Right ventricle myocardium inferior (tissue), 1 donor: ENCODE measurements at places on chromosomes 11 and 22.

GRCh38 chr22:17797721-17798559 lies 23.7 kb upstream of the BID start:
- DNase-seq: no peak

- DNase-seq: no peak
Observed at GRCh38 chr22:36237462-36238372, 1.6 kb downstream of the APOL2 start.

GRCh38 chr22:45991098-45991497 lies 14.1 kb upstream of the WNT7B start:
- no peak for DNase-seq

DNA sequence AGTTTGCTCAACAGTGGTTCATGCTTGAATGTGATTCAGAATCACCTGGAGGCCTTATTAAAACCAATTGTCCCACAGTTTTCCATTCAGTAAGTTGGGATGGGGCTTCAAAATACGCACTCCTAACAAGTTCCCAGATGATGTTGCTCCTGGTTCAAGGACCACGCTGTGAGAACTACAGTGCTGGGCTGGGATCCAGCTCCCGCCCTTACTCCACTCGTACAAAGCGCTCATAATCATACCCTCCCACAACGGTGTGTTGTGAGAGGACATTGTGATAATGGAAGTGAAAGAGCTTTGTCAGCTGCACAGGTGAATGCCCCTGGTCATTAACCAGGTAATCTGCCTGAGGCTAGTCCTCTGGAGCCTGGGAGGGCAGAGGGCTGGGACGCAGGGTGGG lies 1.3 kb upstream of the CD82 start:
- DNase-seq: no peak

- no peak for DNase-seq
Observed at GRCh38 chr11:68351450-68352275, 39.3 kb downstream of the LRP5 start.

DNA sequence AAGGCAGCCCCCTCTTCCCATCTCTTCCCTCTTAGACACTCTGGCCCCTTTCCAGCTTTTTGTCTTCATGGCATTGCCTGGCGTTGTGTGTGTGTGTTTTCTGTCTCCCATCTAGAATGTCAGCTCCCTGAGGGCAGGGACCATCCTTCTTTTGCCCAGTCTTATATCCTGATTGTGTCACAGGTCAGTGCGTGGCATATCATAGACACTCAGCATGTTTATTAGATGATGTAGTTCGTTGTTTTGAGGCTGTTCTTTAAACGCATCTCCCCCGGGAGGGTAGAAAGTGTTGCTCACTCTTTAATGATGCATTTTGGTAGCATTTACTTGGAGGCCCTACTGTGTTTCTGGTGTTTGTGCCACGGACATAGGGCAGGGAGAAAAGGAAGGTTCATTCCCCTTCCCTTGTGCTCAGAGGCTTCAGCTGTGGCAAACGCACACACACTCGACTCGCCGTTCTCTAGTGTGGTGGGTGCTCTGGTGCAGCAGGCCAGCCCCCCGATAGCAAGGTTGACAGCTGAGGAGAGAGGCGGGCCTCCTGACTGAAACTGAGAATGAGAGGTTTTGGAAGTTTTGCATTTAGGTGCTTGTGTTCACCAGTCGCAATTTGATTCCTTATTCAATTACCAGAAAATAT lies 60.2 kb downstream of the TNRC6B start:
- DNase-seq: no peak

GRCh38 chr11:33703788-33704187 lies 3.2 kb upstream of the C11orf91 start:
- DNase-seq: no peak

DNA sequence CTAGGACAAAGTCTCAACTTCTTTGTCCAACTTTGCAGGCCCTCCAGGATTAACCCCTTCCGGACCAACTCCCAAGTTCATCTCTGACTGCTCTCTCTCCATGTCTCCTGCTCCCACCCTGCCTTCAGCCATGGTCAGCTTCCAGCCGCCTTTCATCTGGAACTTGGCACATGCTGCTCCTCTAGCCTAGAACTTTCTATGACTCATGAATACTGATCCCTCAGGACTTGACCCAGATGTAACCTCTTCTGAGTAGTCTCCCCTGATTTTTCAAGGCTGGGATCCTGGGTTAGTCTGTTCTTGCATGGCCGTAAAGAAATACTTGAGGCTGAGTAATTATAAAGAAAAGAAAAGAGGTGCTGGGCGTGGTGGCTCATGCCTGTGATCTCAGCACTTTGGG lies 5.2 kb upstream of the SLC15A3 start:
- DNase-seq: no peak

- no peak for DNase-seq
Observed at GRCh38 chr11:774873-775592, 2.3 kb downstream of the GATD1 start.

GRCh38 chr11:64750361-64751054 lies 6.6 kb upstream of the RASGRP2 start:
- peak; percentile 34 for DNase-seq

DNA sequence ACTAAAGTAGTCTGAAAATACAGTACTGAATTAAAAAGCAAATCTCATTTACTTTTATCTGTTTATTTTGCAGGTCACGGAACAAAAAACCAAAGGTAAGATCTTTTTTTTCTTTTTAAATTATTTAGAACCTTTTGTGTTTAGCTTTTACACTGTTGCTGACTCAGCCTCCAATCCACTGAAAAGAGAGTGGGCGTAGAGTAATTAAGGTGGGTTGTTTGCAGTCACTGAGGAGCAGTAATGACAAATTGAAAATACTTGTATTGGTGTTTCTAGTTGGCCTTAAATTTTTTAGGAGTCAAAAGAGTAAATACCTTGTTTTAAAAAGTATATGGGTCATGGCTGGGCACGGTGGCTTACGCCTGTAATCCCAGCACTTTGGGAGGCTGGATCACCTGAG lies 73.4 kb downstream of the TNRC6B start:
- no peak for DNase-seq

- peak; percentile 32 for DNase-seq
Observed at GRCh38 chr22:46377525-46378425, 42.3 kb downstream of the TRMU start.

DNA sequence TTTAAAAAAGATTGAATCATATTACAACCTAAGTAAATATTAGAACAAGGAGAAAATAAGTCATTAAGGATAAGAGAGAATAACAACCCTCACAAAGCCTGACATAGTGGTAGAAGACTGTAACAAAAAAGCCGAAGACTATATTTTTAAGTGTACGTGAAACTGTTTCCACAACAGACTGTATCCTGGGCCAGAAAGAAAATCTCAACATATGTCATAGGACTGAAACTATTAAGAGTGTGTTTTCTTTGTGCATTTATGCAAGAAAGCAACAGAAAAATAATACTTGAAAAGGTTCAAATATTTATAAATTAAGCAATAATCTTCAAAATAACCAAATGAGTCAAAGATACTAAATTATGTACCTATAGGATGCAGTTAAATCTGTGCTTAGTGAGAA lies 309.8 kb downstream of the CASP12 start:
- DNase-seq: no peak

- DNase-seq: no peak
Observed at GRCh38 chr22:46846150-46846831, 83.8 kb downstream of the TBC1D22A start.

- no peak for DNase-seq
Observed at GRCh38 chr11:17473071-17473744, 3.4 kb downstream of the ABCC8 start.

DNA sequence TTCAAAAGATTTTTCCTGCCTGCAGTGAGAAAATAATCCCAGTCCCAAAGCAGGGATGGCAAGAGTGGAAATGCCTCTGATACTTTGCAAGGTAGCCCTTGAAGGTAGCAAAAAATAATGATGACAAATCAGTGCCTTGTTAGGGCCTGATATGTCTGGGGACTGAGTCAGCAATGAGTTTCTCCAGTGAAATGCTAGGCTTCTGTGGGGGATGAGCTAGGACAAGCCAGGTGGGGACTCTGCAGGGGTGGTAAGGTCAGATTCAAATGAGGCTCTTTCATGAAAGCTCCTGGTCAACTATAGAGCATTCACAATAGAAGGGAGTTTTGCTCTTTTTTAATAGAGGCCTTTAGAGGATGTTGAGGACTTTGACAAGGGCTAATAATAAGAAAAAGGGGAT lies 77.7 kb downstream of the ME3 start:
- DNase-seq: no peak

DNA sequence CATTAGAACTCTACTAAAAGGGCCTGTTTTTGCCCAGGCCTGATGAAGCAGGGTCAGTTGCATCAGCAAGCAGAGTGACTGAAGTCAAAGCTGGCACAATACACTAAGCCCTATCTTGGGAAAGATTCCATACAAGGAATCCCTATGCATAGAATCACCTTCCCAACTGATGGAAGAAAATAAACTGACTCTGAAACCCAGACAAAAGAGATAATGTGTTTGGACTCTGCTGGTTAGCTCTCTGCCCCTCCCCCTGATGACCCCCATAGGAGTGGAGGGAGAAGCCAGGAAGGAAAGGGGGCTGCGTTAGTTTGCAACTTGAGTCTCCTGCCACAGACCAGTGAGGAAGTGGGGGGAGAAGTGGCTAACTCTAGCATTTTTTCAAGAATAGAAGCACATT lies 32.9 kb downstream of the GALNT18 start:
- no peak for DNase-seq

GRCh38 chr11:121898903-121899302 lies 217.1 kb downstream of the BLID start:
- no peak for DNase-seq

DNA sequence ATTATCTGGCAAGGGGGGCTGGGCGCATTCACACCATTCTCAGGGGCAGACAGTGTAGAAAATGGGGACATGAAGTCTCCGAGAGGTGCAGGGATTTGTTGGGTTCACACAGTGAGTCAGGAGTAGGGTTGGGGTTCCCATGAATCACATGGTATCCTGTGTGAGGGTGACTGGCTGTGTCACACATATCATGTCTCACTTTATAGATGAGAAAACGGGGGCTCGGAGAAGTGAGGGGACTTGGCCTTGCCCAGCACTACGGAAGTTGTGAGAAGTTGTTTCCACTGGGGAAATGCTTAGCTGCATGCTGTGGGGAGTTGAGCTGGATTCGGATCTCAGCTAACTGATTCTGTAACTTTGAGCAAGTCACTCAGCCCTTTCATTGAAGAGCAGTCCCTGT lies 4.2 kb downstream of the GAL3ST3 start:
- no peak for DNase-seq

DNA sequence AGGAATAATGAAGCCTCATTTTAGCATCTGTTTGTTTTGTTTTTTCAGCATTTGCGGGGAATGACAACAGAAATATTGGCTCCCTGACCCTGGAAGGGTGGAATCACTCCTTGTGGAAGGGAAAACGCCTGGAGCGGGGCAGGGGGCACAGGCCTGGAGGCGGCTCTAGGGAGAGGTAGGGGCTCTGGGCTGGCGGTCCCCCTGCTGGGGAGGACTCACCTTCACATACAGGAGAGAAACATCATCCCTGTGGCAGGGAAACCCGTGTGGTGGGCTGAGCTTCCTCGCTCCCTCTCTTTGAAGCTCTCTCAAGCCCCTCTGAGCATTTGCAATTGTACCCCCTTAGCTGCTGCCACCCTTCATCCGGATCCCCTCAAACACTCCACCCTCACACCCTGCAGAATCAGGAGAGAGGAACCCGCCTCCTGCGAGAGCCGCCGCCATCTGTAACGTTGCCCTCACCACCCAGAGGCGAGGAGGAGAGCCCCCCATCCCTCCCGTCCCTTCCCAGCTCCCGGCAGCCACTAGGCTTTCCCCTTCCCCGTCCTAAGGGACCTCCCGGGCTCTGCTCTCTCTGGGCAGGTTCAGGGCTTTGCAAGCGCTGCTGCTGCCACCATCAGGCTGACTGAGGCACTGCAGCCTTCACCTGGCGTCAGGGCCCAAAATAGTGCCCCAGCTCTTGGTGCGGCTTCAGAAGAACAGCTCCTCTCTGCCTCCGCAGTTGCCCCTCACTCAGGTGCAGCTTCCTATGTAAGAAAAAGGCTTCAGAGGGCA lies 10.4 kb downstream of the KIRREL3 start:
- peak; percentile 72 for DNase-seq

- DNase-seq: no peak
Observed at GRCh38 chr11:62496676-62497075, 49.9 kb downstream of the AHNAK start.

DNA sequence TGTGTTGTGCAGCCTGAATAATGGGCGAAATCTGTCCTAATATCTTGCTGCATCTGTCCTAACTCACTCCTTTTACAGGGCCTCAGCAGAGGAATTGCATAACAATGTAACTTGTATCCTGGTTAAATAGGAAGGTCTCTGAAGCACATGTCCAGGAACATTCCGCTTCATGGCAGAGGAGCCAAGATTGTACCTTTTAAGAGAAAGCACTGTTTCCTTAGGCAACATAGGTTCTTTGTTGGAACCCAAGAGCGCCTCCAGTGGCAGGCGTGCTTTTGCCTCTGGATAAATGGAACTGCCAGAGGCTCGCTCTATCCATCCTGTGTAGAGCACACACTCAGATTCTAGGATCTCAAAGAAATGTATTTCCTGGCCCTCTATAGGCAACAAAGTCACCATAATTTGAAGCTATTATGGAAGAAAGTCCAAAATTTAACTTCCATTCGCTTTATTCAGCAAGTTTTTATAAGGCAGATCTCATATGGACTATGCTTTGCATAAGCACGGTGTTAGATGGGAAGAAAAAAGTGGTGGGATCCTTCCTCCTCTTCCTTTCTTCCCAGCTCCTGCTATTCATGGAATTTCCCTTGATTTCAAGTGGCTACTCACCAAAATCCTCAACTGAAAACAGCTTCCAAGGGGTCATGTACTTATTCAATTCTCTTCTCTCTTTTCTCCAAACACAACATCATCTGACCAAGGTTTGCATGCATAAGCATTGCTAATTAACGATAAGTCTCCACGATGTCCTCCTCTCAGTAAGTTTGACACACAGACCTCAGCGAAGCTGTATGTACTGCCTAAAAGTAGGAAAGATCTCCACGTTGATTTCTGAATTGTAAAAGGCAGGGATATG lies at the start of gene BLID:
Gene BLID (minus strand): TSS at position 692 of the 856 bp plus-strand sequence. CDS start 293 bp downstream, at position 399.
- DNase-seq: no peak

DNA sequence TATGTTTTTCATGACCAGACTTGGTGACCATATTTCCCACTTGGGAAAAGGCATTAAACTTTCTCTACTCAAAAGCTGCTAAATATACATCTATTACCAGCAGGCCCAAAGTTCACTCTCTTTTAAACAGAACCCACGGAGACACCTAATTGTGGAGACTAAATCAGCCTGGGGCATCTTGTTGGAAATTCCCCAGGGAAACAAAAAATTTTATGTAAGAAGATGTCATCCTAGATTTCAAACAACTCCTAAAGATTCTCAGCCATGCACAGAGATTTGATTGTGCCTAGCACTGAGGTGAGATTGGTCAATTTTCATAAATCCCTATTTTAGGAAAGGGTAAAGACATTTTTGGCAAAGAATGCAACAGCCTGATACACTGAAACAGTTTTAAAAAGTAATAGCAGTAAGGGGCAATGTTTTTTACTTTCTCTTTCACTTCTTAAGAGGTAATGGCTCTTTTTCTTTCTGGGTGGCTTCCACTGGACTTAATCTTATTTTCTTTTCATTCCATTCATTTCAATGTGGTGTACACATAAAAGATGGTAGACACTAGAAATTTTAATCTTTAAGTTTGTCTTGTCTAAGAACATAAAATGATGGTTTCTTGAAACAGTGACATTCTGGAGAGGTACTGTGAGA lies 9.6 kb downstream of the OR52N2 start:
- DNase-seq: no peak

GRCh38 chr11:130848361-130849214 lies 67.7 kb downstream of the SNX19 start:
- no peak for DNase-seq
